ENCODE measurements at places on chromosomes 4 and X.

DNA sequence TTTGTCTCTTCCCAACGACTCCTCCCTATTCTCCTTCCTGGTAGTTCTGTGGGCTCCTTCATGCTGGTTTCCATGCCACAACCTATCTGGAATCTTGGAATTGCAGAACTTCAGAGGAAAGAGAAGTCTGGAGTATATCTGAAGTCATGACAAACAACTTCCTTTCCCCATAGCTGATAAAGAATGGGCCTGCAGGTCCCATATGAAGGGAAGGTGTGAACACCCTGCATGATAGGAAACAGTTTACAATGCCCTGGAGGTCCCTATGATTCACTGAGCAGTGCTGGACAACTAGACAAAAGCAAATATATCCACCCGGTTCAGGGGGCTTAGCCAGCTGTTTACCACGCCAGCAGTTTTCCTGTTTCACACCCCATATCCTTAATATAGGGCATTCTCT, 19.4 kb downstream of the FAM9C start:
- H3K4me3 ChIP-seq = no peak overlapping the region
- H3K36me3 ChIP-seq = no peaks in the 10 kb centered on the region
- DNase-seq = no peak
- no peak overlapping the region for H3K27ac ChIP-seq
- H3K27me3 ChIP-seq = no peaks in the 10 kb centered on the region

DNA sequence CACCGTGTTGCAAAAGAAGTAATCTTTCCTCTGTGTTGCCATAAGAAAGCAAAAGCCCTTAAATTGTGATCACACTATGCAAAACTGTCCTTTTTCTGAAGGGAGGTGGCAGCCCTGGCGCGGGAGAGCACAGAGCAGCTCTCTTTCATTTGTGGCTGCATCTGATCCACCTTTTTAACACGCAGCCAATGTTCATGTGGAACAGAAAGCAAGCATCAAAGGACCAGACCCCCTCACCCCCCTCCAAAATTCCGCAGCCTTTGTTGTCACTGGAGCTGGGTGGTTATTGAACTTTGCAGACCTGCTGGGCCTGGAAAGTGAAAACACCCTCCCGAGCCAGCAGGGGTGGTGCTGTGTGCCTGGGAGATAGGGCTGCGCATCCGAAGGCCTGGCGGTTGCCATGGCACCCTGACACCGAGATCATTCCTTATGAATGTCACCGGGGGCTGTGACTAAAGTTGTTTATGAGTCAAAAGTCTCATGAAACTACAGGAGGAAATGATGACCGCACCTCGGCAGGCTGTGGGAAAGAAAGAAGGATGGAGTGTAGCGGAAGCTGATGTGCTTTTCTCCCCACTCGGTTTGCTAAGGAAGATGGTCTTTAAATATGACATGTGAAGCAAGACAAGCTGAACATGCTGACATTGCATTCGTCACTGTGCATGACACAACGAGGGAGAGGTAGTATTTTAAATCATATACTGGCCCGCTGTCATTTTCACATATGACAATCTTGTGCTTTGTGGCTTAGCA, 367.4 kb downstream of the UNC5C start:
- DNase-seq = no peak
- no peaks in the 10 kb centered on the region for H3K36me3 ChIP-seq
- H3K27ac ChIP-seq = no peak overlapping the region
- no peaks in the 10 kb centered on the region for H3K27me3 ChIP-seq

DNA sequence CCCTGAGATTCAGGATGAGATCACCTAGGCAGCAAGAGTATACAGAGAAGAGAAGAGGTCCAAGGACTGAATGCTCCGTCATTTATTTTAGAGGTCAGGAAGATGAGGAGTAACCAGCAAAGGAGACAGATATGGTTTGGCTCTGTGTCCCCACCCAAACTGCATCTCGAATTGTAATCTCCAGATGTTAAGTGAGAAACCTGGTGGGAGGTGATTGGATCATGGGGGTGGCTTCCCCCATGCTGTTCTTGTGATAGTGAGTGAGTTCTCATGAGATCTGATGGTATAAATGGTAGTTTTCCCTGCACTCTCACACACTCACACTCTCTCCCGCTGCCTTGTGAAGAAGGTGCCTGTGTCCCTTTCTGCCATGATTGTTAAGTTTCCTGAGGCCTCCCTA, 60.8 kb downstream of the MID1IP1 start:
- no peak for DNase-seq
- peaks cover 41% of the 10 kb centered on the region for H3K4me1 ChIP-seq
- peak overlapping the region; percentile 37 for H3K27ac ChIP-seq
- H3K27me3 ChIP-seq = no peaks in the 10 kb centered on the region
- no peak overlapping the region for H3K4me3 ChIP-seq

- H3K27me3 ChIP-seq = no peaks in the 10 kb centered on the region
- no peak overlapping the region for H3K27ac ChIP-seq
- H3K4me1 ChIP-seq = peaks cover 18% of the 10 kb centered on the region
- no peak overlapping the region for H3K4me3 ChIP-seq
- DNase-seq = no peak
Observed at GRCh38 chr4:57116245-57116644, 6.1 kb upstream of the IGFBP7 start.

GRCh38 chrX:1507511-1508463, 29.2 kb downstream of the P2RY8 start:
- peaks cover 55% of the 10 kb centered on the region for H3K4me1 ChIP-seq
- peaks cover 11% of the 10 kb centered on the region for H3K36me3 ChIP-seq
- DNase-seq = peak; percentile 83

Measured in CD14-positive monocyte (primary cell).